ENCODE measurements at places on chromosomes 6 and 20.

DNA sequence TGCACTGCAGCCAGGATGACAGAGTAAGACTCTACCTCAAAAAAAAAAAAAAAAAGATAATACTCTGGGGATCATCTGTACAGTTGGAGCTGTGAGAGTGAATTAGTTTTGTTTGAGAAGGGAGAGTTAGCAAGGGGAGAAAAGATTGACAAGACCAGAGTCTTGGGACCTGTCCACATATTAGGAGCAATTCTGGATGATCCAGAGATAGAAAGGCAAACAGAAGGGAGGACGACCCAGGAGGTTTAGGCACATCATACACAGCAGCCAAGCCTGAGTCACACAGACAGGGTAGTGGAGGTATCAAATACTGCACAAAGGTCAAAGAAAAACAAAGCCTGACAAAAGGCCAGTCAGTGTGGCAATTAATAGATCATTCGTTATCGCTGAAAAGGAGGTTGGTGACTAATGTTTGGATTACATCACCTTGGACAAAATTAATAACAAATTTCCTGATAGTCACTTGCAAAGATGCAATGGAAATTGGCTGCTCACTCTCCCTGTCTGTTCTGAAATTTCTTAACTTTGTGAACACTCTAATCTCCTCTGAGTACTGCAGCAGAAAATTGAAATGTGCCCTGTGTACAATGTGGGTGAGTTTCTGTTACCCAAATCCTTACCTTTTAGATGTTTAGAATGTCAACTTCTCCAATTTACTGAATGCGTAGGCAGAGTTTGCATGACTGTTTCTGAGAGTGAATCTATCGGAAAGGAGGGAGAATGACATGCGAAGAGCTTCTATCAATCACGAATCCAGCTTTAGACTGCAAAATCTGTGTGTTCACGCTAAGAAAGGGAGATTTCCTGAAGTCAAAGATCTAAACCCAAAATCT, 105.4 kb downstream of the TSHZ2 start:
- no peak for DNase-seq

- no peak for DNase-seq
These were observed 394 bp downstream of the AKAP12 start for GRCh38 chr6:151240036-151240685.

GRCh38 chr6:163605385-163606097, 191.0 kb downstream of the QKI start:
- DNase-seq = no peak

- no peak for DNase-seq
These were observed 504.9 kb upstream of the MARCKS start for GRCh38 chr6:113352029-113352801.

GRCh38 chr20:56513161-56514150, 11.1 kb upstream of the FAM209A start:
- no peak for DNase-seq

DNA sequence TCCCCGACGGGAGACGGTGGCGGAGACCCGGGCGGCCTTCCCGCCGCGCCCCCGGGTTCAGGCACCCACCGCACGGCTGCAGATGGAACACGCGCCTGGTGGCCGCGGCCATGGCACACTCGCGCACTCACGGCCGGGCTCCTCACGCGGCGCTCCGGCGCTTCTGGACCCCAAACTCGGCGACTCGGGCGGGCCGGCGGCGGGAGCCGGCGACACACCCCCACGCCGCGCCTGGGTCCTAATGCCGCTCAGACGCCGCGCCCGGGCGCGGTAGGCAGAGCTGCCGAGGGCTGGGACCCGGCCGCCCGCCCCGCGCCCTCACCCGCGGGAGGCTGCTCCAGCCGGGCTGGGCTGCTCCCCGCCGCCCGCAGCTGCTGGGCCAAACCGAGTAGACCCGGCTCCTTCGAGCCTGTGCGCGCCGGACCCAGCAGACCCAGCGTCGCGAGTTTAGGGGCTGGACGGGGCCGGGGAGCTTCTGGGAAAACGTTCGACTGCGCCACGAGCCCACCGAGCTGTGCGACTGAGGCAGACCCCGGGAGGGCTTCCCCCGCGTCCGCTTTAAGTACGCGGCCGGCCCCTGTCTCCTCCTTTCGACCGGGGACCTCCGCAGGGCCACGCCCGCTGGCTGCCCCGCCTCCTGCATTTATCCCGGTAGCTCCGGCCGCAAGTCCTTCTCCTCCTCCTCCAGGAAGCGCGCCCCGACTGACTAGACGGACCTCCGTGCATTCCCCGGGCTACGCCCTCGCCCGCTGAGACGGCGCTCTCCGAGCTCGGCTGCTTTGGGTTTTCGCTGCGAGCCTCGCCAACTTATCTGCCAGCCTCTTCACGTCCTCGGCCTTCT, at the start of gene SLC4A11:
Gene SLC4A11 (minus strand): TSS at position 165 of the 841 bp plus-strand sequence. CDS start 53 bp downstream, at position 112.
- DNase-seq = no peak

- DNase-seq = no peak
These were observed 47.5 kb upstream of the NAA20 start for GRCh38 chr20:19969507-19970255.

GRCh38 chr6:127790571-127790970, 110.3 kb downstream of the THEMIS start:
- DNase-seq = no peak

DNA sequence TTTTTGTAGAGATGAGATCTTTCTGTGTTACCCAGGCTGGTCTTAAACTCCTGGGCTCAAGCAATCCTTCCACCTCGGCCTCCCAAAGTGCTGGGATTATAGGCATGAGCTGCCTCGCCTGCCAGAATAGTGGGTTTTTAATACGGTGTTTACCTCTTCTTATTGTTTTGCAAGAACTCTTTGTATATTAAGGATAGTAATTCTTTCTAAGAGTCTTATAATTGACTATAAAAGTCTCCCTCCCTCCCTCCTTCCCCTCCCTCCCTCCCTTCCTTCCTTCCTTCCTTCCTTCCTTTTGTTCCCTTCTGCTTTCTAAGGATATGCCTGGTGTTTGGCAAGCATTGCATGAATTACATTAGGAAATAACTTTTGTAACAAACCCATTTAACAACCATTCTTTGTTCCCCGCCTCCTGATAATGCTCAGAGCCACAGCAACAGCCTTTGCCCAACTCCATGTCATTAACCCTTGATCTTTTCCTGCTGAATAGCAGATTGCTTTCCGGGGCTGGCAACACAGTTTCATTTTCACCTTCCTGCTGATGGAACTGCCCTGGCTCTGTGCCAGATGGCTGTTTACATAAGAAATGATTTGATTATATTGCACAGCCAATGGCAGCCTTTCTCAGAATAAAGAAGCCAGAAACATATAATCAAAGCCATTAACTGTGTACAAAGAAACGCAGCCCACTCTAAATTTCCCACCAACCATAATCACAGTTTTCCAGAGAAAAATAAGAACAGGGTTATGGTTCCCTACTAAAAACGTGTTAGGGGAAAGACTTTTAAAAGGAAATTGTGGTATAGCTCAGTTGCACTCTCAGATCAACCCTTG, 143.7 kb upstream of the PTPN1 start:
- DNase-seq = no peak

GRCh38 chr20:41370176-41370575, 3.6 kb upstream of the EMILIN3 start:
- no peak for DNase-seq

DNA sequence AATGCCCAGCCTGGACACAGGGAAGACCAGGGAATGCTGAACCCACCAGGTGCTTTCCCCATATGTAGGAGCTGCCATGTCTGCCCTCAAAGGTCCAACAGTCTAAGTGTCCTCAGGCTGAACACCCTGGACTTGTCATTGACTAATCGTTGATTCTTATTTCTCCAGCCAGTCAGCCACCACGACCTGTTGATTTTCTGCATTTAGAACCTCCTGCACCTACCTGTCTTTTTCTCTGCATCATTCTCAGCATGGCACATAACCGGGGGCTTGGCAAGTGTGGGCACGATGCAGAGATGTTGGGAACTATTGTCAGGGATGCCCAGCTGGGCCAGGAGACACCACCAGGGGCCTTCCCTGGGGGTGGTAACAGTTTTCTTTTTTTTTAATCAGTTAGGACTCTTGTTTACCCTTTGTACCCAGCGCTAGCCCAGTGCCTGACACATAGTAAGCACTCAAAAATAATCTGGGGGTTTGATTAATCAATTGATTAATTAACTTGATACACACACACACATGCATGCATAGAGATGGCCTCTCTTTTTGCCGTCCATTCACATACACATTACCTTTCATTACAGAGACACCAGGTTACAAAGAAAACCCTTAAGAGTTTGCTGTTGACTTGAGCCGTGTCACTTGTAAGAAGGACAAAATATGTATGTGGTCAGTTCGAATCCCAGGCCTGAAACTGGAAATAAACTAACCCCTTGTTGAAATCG, 29.0 kb upstream of the SCUBE3 start:
- DNase-seq = no peak

GRCh38 chr6:99789767-99790166, 183.1 kb downstream of the PRDM13 start:
- DNase-seq = no peak

GRCh38 chr20:51583499-51583898, 41.0 kb upstream of the NFATC2 start:
- DNase-seq = no peak

DNA sequence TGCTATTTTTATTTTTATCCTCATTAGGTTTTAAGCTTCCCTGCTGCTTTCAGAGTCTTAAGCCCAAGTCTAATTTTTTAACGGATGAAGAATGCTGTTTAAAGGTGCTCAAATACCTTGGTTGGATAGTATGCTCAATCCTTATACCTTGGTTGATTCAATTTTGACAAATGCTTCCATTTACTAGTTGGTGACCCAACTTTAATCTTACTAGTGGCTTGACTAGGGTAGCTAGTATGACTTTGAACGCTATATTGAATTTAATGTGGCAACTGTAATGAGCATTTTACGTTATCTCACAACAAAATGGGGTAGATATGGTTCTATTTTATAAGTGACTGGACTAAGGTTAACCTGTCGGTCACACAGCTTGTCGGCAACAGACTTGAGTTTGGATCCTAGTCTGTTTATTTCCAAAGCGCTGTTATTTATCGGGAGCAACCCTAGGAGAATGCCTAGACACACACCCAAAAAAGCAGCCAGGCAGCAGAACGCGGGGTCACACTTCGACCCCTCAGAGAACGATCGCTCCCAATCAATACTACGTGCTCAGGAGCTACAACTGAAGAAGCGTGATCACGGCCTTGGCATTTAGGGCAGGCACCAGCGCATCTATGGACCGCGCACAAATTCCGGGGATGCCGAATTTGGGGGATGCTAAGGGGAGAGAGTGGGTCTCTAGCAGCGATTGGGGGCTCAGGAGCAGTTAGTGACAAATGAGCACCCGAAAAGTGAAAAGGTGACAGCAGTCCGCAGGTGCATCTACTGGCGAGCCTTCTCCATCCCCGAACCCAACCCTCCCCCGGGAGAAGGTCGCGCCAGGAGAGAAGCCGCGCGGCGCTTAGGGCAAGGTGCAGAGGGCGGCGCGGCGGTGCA, 586 bp upstream of the ALDH5A1 start:
- no peak for DNase-seq

- no peak for DNase-seq
These were observed 118.5 kb upstream of the JAG1 start for GRCh38 chr20:10792291-10792690.

GRCh38 chr6:37482606-37483251, 17.0 kb downstream of the CCDC167 start:
- no peak for DNase-seq

DNA sequence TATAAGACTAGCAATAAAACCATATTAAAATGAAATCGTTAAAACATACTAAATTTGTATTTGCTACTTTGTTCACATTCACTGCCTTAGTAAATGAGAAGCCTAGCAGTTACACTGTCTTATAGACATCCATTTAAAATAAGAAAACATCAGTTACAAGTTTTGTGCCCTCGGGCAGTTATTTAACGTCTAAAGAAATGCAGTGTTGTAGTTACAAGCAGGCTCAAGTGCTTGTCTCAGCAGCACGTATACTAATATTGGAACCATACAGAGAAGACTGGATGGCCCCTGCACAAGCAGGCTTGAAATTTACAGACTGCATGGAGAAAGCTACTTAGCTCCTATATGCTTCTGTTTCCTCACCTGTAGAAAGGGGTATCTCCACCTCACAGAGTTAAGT, 93.1 kb downstream of the HACE1 start:
- no peak for DNase-seq

GRCh38 chr20:25061103-25061799, 3.3 kb upstream of the ACSS1 start:
- no peak for DNase-seq

- no peak for DNase-seq
These were observed 220.7 kb upstream of the NRSN1 start for GRCh38 chr6:23905133-23905815.

DNA sequence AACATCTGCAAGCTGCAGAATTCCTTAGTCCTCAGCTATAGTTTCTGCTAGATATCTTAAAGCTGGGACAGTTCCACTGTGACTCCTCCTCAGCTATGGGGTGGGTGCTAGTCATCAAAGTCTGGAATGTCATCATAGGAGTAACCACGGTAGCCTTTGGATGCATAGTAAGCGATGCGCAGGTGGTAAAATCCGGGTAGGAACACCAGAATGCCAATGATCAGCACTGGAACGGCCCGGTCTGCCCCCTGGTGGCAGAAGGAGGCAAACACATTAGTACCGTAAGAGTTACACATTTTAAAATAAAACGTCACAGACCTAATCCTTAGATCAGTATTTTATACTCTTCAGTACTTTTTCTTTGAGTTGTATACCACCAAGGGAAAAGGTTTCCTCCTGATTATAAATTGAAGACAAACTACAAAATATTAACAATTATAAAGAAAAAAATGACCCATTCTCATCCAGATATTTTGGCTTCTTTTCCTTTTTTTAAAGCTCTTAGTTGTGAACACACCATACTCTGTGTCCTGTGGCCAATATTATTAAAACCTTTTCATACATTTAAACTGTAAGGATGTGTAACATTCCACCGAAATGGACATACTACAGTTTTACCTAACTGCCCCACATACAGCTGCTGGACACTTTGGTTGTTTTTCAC, 18.9 kb downstream of the PCNA start:
- DNase-seq = peak; percentile 56

GRCh38 chr6:111222341-111222740, 135.0 kb downstream of the SLC16A10 start:
- no peak for DNase-seq

- DNase-seq = no peak
These were observed 181.2 kb upstream of the CCN2 start for GRCh38 chr6:132132422-132132821.

DNA sequence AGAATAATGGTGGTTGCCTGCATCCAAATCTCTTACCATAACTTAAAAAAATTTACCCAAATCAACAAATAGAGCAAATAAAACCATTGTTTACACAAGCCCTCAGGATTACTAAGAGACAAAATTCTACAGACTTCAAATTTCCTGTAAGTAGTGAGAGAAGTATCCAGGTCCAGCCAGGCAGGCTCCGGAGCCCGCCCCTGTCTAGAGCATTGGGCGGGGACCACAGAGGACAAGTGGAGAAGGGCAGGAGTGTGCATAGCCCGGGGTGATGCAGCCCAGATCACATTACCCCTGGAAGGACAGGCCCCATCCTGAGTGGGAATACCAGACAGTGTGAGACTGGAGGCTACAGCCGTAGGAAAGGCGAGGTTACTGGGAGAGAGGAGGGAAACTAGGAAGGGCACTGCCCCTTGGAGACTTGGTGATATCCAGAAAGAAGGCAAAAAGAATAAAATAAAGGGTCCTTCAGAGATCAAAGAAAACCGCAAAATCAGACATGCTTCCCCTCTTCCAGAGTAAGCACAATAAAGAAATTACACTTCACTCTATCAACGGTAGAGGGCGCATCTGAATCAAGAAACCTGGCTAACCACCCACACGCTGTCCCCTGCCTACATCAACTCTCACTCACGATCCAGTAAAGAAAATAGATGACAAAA, 26.6 kb downstream of the RIN2 start:
- DNase-seq = no peak

- no peak for DNase-seq
These were observed 107.0 kb upstream of the SMLR1 start for GRCh38 chr6:130720076-130720715.
